ENCODE measurements at places on chromosomes 1 and 21.

- no peak for DNase-seq
Observed at GRCh38 chr1:31822766-31823165, 6.9 kb upstream of the SPOCD1 start.

- DNase-seq: no peak
Observed at GRCh38 chr21:44427241-44428120, 27.8 kb upstream of the LRRC3 start.

DNA sequence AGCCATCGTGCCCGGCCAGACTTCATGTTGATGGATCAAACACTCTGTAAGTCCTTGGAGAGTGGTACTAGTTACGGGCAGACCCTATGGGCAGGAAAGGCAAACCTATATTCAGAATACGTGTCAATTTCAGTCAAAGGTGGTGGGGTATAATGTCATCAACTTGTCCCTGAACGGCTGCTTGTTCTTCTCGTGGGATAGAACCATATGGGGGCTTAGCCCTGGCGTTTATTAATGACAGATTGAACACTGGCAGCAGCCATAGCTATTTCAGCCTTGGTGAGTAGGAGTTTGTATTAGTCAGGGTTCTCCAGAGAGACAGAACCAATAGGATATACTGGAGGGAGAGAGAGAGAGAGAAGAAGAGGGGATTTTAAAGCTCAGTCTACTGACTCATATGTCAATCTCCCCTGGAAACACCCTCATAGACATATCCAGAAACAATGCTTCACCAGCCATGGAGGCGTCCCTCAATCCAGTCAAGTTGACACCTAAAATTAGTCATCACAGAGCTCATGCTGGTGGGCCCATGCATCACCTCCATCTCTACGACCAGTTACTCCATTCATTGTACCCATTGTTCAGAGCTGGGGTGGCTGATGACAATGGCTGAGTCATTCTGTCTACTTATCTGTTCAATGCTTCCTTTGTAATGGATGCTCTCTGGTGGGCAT lies 16.1 kb upstream of the AQP10 start:
- no peak for DNase-seq

DNA sequence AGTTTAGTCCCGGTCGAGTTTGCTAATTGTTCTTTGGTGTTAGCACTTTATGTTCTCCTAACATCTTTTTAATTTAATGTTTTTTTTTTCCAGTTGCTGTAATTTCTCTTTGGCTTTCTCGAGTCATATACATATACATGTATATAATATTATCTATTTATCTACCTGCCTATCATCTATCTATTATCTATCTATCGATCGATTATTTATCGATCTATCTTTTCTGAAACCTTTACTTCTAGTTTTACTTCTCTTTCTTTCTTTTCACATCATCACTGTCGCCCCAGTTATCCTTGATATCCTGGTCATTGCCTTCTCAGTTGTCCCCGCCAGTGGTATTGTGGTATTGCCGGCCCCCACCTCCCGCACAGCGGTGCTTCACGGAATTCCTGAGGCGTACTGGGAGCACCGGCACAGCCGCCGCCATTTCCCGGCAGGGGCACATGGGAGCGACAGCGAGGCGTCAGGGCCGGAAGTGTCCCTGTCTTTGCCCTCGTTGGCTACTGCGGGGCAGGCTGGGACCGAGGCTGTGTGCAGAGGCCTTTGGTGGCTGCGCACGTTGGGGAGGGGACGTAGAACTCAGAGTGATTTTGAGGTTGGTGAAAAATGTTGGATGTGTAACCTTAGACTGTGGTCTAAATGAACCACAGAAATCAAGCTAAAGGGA lies 101.1 kb downstream of the NUF2 start:
- DNase-seq: no peak

DNA sequence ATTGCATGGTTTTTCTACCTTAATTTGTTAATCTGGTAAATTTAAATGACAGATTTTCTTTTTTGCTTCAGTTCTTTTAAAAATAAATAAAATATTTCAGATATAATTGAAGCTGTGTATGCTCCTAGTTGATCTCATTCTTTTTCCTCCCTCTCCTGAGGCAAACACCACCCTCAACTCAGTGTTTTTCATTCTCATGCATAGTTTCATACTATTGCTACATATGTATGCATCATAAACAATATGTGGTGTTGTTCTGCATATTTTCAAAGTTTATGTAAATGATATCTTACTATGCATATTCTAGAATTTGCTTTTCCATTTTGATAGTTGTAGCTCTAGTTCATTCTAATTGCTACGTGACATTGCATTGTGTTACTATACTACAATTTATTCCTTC lies 257.2 kb upstream of the POU3F1 start:
- DNase-seq: no peak

DNA sequence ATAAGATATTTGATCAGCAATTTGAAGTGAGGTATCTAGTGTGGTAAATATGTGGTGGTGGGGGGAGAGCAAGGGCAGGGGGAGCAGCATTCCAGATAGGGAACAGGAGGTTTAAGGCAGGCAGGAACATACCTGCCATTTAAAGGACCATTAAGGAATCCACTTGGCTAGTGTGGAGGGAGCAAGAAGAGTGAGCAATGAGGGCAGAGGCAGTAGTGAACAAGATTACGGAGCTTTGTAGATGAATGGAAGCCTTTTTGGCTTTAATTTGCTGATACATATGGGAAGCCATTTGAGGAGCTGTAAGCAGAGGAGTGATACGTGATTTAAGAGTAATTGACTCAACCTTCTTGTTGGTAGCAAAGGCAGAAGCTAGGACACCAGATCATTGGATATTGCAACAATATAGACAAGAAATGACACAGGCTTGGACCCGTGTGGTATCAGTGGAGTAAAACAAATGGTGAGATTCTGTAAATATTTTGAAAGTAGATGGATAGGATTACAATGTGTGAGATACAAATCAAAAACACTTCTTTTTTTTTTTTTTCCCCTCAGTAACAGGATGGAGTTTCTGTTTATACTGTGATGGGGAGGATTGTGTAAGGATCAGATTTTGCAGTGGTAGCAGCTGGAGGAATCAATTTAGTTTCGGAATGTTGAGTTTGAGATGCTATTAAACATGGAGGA lies 73.8 kb upstream of the B3GALT2 start:
- no peak for DNase-seq

- DNase-seq: no peak
Observed at GRCh38 chr1:147527941-147528936, 13.1 kb upstream of the BCL9 start.

GRCh38 chr1:108531444-108531843 lies 28.5 kb upstream of the EEIG2 start:
- no peak for DNase-seq

DNA sequence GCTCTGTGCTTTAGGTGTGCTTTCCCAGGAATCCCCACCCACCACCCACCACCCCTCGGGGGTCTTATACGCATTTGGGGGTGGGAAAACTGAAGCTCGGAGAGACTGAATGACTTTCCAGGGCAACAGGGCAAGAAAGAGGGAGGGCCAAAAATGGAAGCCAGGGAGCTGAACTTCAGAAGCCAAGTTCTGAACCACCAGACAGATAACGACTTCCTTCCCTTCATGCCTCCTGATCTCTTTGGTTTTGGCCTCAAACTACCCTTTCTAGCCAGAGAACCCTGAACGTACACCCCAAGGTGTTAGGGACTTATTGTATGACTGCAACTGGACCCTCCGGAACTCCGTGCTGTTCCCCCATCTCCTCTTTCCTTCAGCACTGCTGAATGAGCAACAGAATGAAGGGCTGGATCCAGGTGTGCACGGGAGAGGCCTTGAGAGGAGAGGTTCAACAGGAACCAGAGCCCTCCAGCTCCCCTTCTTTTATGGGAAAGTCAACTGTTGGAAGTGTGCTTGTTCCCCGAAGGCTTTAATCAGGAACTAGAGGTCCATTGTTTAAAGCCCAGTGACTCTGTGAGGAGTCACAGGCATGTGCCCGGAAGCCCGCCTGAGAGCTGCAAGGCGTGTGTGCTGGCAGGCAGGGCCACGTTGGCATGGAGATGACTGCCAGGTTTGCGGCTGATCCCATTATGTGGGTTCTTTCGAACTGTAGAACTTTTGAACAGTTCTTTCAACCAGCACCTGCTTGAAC lies 3.1 kb downstream of the BACE2 start:
- no peak for DNase-seq

DNA sequence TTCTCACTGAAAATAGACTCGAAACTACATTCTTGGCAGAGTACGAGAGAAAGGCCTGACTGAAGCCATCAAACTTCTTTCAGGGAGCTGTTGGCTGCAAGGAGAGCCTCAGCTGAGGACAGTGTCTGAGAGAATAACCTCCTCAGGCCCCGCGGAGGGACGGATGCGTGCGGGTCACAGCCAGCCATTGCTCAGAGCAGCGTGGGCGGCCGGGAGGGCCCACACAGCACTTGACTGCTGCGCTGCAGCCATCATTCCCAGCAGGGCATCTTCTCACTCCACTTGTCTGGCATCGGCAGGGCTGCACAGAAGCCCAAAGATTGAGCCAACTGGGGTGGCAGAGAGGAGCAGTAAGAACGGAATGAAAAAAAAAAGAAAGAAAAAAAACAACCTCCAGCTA lies 113.5 kb downstream of the XCL2 start:
- no peak for DNase-seq

- DNase-seq: no peak
Observed at GRCh38 chr21:35053356-35054096, 4.4 kb upstream of the RUNX1 start.

GRCh38 chr1:41880950-41881885 lies 37.5 kb downstream of the HIVEP3 start:
- no peak for DNase-seq

DNA sequence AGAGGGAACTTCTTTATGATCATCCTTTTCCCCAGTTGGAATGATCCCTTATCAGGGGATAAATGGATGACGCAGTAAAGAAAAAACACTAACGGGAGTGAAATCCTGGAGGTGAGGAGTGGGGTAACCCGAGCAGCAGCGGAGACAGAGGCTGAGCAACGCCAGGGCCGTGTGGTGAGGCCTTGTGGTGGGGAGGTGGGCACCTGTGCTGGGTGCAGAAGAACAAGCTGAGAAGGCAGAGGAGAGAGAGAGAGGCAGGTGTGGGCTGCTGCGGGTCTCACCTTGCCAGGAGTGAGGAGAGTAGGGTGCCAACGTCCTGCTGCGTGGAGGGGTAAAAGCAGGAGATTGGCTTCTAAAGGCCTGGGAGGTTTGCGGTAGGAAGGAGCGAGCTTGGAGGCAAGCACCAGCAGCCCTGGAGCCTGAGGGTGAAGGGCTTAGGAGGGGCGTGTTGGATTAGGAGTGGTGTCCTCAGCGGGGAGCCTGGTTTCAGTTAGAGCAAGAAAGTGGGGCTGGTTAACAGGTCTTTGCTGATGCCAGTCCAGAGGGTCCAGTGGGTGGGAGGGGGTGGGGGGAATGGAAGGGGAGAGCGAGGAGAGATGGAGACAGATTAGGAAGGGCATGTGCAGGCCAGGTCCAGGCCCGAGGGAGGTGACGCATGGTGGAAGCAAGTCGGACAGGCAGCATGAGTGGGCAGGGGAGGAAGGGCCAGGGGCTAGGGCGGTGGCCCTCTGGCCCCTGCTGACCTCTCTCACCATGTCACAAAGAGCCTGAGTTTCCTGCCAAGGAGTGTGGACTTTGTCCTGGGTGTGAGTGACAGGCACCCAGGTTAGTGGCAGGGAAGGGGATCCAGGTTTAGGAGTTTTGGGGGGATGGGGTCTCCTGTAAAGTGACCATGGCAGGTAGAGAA lies 36.7 kb upstream of the LHX4 start:
- no peak for DNase-seq

DNA sequence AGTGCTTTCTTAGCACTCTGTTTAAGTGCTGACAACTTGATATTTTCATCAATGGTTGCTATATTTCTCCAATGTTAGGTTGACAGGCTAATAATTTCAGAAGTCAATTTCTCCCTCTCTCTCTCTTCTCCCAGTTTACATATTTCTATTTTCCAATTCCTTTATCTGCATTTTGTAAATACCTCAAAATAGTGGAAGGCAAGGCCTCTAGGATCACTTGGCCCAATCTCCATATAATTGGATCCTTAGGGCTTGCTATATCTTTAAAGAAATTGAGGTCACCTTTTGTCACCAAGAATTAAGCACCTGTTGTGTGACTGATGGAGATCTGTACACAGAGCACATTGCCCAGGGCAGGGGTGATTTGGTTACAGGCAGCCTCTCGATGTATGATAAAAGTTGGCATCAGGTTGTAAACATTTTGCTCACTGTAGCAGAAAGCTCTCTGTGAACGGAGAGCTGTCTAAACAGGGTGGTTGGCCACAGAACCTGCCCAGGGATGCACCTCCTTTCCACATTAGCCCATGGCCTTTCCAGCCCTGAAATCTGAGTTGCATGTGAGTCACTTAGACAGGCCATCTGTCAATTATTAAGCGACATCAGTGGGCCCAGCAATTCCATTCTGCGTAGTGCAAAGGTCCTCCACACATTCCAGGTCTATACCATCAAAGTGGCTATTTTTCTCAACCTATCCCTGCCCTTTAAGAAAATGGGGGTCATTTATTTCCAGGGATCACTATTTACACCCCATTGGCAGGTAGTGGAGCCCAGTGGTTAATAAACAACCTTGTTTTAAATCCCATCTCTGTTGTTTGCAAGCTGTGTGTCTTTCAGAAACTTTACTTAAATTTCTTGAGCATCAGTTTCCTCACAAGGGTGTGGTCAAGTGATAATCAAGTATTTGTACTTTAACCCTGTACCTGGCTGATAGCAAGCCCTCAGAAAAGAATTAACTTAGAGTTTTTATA lies 29.1 kb upstream of the IRF2BP2 start:
- DNase-seq: no peak

GRCh38 chr1:33711511-33711910 lies 152.4 kb upstream of the HMGB4 start:
- DNase-seq: no peak

- DNase-seq: no peak
Observed at GRCh38 chr1:18701183-18701582, 70.5 kb downstream of the PAX7 start.

GRCh38 chr1:41382480-41383090 lies 21.4 kb downstream of the FOXO6 start:
- no peak for DNase-seq

- no peak for DNase-seq
Observed at GRCh38 chr21:35925497-35925896, 134.8 kb downstream of the SETD4 start.

GRCh38 chr21:45069711-45070110 lies 4.7 kb upstream of the ADARB1 start:
- DNase-seq: no peak

DNA sequence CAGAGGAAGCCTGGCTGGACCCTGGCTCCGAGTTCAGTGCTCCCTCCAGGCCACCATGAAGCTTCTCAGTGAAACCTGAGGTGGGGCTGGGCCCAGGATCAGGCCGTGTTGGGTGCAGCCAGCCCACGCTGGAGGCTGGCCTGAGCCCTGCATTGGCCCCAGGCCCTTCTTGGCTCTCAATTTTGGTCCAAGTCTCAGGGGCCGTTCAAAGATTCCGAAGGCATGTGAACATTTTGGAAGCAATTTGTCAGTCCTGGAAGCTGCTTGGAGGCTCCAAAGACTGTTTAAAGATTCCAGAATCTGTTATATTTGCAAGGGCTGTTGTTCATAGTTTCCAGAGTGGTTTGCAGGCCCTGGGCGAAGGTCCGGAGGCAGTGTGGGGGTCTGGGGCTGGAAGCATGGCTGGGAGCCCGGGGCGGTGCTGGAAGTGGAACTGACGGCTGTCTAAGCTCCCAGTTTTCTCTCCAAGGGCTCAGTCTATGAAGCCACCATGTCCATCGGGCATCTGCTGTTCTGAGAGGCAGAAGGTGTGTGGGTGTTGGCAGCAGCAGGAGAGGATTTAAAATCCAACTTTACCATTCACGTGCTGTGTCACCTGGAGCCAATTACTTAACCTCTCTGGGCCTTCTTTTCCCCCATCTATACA lies 104.9 kb downstream of the EPHB2 start:
- no peak for DNase-seq
